Cardiac fibroblast (primary cell): ENCODE measurements at places on chromosomes 3 and 15.

DNA sequence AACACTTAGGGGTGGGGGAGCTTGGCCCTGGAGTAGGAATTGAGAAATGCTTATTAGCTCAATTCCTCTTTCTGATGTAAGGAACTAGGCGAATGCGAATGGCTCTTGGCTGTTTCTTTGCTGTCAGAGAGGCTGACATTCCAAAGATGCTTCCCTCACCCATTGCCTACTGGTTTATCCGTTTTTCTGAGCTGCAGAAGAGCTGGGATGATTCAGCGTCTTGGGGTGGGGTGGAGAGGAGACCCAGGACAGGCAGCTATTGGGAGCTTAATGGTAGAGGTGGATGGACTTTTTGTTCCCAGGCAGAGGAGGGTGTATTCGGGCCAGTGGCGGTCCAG, 9.8 kb downstream of the PLEKHO2 start:
- peak; percentile 90 for DNase-seq

DNA sequence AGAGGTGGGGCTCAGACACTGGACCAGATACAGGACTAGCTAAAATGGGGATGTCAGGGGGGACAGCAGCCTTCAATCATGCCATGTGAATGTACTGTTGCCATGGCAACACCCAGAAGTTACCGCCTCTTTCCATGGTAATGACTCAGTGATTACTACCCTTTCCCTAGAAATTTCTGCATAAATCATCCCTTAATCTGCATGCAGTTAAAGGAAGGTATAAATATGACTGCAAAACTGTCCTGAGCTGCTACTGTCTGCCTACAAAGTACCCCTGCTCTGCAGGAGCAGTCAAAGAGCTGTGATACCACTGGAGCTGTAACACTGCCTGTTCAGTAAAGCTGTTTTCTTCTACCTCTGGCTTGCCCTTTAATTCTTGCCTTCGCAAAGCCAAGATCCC, 168.2 kb downstream of the PEAK1 start:
- DNase-seq: peak; percentile 52

- DNase-seq: no peak
These were observed 155.1 kb upstream of the FRMD4B start for GRCh38 chr3:69540706-69541581.

GRCh38 chr3:13149330-13150108, 76.3 kb upstream of the IQSEC1 start:
- DNase-seq: no peak

DNA sequence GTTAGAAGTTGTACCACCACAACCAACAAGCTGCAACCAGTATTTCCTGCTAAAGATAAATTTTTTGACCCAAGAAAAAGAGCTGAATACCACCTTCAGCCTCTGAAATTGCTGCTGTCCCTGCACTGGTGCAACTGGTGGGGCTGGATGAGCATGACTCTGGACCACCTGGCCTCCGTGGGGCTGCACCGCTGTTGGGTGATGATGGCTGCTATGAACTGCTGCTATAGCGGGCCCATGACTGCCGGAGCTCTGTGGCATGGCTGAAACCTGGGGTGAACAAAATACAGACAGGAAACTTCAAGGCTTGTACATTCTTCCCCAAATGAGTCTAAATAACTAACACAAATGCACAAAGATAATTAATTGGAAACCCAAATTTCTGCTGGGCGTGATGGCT, 28.9 kb downstream of the SIN3A start:
- no peak for DNase-seq

GRCh38 chr15:96197721-96198120, 132.8 kb upstream of the NR2F2 start:
- no peak for DNase-seq

- no peak for DNase-seq
These were observed 12.6 kb downstream of the KAT2B start for GRCh38 chr3:20052851-20053250.

DNA sequence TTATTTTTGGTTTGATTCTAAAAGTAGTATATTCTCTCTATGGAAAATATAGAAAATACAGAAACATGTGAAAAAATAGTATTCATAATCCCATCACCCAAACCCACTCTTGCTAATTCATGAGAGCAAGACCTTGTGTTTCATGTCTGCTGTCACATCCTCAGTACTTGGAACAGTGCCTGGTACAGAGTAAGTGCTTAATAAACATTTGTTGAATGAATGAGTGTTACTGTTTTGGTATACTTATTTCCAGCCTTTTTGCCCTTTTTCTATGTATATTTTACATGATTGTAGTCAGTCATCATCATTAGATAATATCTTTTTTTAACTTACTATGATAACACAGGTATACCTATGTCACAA, 59.3 kb downstream of the IL16 start:
- DNase-seq: no peak

- peak; percentile 42 for DNase-seq
These were observed 280.6 kb downstream of the ROBO2 start for GRCh38 chr3:77320514-77320913.

DNA sequence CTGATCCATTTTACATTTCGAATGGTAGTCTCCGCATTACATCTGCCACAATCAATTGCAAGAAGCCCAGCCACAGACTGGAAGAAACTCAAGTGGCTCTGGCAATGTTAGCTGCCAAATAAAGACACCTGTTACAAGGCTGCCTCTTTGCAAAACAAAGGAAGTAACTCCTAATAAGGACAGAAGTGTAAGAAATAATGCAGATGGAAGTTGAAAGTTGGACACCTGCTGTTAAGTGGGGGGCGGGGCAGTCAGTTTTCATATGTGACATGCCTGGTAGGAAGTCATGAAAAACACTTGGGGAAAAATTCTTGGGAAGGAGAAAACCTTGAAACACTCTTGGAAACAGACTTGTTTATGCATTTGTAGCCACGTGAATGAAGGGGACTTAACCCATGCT, 54.1 kb upstream of the ATP2C1 start:
- DNase-seq: no peak

DNA sequence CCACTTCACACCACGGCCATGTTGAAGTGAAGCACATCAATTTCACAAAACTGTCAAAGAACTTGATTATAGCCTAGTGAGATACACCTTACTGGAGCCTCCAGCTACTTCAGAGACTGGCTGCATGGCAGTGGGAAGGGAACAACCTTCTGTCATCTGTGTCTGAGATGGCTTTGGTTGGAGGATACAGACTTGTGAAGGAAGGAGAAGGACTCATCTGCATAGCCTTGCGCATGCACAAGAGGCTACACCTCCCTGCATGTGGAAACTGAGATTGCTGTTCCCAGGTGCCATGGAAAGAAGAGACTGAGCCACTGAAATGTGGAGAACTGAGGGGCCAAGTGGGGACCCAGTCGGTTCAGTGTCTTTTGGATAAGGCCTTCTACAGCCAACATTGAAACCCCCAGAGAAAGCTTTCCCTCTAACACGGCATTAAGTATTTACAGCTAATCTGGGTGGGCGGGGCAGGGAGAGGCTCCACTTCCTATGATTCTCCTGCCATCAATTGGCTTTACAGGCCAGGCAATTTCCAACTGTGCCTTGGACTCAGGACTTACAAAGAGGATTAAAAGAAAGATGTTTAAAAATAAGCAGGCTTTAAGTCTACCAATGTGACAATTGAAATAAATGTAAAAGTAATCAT, 58.8 kb downstream of the IL16 start:
- no peak for DNase-seq

GRCh38 chr3:77467702-77468625, 428.1 kb downstream of the ROBO2 start:
- DNase-seq: no peak

GRCh38 chr3:23743141-23743784, 62.5 kb upstream of the UBE2E1 start:
- no peak for DNase-seq
